IMR-90 (cell line): ENCODE measurements at places on chromosomes 7 and 10. TPM values are rescaled to one million over a fixed set of nuclear protein-coding genes. Genes with fewer than 3 reads are reported as not detected.

- peak; percentile 67 for DNase-seq
Observed at GRCh38 chr7:155233311-155234157, 64.1 kb upstream of the INSIG1 start.

DNA sequence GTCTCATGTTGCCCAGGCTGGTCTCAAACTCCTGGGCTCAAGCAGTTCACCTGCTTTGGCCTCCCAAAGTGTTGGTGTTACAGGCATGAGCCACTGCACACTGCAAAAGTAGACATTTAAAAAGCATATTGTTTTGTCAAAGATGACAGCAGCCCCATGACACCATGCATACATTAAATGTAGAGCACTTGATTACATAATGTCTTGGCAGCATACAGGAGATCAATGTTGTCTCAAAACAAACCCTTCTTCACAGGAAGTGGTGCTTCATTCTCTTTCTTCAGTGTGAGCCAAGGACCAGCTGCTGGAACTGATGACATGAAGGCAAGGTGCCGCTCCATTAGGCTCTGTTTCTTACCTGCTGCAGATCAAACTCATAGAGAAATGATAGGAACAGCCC, 218.4 kb downstream of the KLF6 start:
- DNase-seq: no peak

GRCh38 chr7:158236400-158236799, 351.2 kb downstream of the PTPRN2 start:
- no peak for DNase-seq

DNA sequence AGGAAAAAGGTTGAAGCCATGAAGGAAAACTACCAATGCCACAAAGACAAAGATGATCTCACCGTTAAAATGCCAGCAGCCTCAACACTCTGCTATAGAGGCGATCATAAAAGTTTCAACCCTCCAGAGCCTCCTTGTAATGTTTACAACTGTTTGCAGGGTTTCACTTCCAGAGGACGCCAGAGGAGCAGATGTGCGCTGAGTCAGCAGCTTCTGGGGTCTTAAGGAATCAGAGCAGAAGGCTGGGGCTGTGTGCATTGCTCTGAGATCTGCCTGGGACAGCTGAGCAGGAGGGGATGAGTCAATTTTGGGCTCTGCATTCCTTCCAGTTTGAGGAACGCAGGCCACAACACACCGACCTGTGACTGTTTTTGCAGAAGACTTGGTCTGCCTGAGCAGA, 98.3 kb downstream of the TMEM130 start:
- peak; percentile 78 for DNase-seq

DNA sequence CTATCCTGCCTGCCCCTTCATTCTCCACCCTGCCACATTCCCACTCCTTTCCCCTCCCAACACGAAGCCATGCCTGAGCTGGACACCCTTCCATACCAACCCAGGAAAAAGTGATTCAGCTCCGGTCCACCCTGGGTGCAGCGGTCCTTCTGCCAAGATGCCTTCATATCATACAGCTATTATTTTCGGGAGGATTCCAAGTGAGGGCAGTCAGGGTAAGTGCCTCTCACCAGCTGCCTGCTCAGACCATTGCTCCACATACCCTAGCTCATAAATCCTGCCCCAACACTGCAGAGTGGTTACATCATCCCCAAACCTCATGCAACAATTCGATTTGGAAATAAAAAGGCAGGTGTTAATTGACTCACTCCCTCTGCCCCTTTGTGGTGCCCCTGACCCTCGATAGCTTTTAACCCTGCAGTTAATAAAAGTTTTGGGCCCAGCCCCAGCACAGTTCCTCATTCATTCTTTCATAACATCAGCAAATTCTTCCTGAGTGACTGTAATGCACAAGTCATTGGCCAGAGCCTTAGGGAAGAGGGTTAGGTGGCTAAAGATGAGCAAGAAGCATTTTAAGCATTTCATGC, 42.6 kb downstream of the ZNF503 start:
- peak; percentile 82 for DNase-seq

DNA sequence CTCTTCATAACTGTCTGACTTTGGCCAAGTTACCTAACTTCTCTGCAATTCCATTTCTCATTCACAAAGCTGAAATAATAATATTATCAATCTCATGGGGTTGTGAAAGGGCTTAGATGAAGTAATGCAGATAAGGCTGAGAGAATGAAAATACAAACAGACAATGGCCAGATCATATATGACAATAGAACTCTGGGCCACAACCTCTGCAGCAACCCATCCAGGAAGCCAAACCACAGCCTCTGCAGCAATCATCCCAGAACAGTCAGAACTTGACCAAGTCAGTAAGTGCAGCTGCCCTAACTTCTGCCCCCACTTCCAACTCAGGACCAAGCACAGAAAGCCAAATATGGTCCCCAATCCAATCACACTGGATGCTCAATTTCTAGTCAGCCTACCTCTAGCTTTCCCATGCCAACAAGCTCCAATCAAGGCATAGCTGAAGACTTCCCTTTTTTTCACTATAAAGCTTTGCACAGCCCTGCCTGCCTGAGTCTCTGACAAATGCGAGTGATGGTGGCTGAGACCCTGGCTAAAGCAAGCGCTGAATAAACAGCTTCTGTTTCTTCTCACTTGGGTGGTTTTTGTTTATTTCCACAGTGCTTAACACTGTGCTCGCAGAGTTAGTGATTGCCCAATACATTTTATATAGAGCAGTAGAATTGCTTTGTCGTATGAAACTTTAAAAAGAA, 34.8 kb upstream of the TNPO3 start:
- no peak for DNase-seq

DNA sequence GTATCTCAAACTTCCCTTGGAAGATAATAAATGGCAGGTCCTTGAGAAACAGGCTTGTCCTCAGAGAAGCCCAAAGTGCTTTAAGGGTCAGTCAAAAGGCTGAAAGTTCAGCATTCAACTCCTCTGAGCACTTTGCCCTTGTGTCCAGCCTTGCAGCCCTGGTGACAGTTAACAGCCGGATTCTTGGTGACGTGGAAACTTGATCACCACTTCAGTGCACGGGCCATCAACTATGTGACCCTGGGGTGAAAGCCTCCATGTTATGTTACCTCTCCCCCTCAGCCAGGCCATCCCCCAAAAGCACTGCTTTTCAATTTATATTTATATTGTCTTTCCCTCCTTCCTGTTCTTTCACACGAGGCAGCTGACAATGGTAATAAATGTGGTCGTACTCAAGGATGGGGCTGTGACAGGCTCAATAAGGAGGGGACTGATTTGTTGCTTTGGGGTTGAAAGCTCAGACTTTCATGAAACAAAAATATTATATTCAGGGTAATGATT, 164.0 kb upstream of the NRP1 start:
- no peak for DNase-seq

- peak; percentile 35 for DNase-seq
Observed at GRCh38 chr10:63542835-63543575, 21.8 kb downstream of the REEP3 start.

- no peak for DNase-seq
Observed at GRCh38 chr7:29606830-29607229, 43.2 kb downstream of the PRR15 start.

DNA sequence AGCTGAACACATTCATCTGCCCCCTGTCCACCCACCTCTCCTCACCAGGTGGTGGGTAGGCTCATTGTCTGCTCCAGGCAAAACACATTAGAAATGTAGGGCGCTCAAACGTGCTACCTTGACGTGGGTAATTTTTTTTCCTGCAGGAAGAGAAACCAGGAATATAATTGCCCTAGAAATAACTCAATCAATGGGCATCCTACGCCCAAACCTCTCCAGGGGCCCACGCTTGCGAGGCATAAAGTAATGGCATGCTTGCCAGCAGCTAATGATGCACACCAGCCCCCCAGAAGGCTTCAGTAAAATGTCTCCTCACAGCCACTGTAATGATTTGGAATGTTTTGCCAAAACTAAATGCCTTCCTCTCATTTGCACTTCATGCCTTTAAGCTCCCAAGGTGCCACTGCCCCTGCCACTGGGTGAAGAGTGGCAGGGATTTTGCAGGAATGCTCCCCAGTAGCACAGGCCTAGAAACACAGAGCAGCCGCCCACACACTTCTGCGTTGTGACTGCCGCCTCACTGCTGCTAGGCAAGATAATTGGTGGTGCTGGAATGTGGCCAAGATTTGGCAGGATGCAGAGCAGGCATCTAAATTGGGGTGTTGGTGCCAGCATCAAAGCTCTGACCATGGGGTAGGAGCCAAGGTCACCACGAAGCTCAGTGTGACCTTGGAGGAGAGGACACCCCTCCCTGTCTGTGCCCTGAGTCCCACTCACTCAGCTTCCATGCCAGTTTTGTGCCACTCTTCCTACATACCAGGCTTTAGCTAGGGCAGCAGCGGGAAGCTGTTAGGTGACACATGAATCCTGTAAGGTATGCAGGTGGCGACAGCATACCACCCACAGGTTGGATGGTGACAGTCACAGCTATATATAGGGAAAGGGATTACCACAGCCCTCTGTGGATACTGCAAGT, 48.7 kb upstream of the PPP1R3C start:
- DNase-seq: no peak

- no peak for DNase-seq
Observed at GRCh38 chr10:125039354-125039769, 97.4 kb downstream of the ZRANB1 start.

The ANKRD22 gene
- not detected in 2 replicates for total RNA-seq

The NUDT13 gene
- total RNA-seq: 0.90 and 1.1 TPM in 2 replicates

The SFTPA2 gene
- total RNA-seq: not detected in 2 replicates

The CCDC172 gene
- not detected in 2 replicates for total RNA-seq

The PALD1 gene
- total RNA-seq: under 0.01 and 0.18 TPM in 2 replicates

The ADCYAP1R1 gene
- total RNA-seq: not detected in 2 replicates

The GNAT3 gene
- not detected in 2 replicates for total RNA-seq

The PRPS1L1 gene
- total RNA-seq: not detected in 2 replicates

The SPACDR gene
- total RNA-seq: 0.54 and 1.1 TPM in 2 replicates

The NRBF2 gene
- total RNA-seq: 19.9 and 26.9 TPM in 2 replicates

The VIPR2 gene
- total RNA-seq: not detected in 2 replicates

The TLX1 gene
- not detected in 2 replicates for total RNA-seq
